Cortex of kidney (tissue), 1 donor: ENCODE measurements at places on chromosomes 1 and 21.

- DNase-seq, result no peak
These were observed 122.2 kb downstream of the CCDC185 start for GRCh38 chr1:223515421-223515820.

GRCh38 chr1:79629414-79629813, 622.9 kb upstream of the ADGRL4 start:
- DNase-seq, result no peak

DNA sequence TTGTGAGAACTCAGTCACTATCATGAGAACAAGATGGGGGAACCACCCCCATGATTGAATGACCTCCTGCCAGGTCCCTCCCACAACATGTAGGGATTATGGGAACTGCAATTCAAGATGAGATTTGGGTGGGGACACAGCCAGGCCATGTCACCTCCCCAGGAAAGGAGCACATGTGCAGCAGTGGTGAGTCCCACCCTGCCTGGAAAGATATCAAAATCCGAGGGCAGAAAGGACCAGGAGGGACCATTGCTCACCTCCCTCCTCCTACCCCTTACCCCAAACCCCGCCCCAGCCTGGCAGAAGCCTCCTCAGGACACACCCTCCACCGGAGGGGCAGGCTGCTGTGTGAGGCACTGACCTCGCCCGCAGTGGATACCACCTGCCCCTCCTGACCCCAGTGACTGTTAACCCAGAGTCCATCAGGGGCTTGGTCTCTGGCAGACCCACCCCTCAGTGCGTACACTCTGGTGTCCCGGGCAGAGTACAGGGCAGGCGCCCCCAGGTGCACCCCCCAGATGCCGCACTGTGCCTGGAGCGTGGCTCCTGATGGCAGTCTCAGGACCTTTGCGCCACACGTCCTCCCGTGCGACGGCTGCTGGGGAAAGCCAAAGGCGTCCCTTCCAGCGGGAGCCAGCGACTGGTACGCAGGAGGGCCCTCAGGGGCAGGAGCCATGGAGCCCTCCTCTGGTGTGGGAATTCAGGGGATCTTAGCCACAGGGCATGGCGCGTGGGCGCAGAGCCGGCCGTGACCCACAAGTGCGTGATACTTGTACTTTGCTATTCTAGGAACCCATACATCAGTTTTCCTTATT, 20.9 kb downstream of the PDXK start:
- no peak for DNase-seq

DNA sequence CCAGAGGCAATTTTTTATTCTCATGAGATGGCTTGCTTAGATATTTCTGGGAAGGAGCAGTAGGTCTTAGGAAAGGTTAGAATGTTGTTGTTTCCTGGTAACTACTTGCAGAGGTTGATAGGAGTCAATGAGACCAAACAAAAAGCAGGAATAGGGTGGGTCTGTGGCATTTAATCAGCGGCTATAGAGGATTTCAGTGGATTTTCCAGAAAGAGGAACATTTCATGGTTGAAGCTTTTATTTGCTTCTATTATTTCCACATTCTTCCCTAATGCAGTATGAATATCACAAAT, 111.3 kb upstream of the PALMD start:
- no peak for DNase-seq

GRCh38 chr1:184800876-184801275, 46.2 kb upstream of the EDEM3 start:
- no peak for DNase-seq

DNA sequence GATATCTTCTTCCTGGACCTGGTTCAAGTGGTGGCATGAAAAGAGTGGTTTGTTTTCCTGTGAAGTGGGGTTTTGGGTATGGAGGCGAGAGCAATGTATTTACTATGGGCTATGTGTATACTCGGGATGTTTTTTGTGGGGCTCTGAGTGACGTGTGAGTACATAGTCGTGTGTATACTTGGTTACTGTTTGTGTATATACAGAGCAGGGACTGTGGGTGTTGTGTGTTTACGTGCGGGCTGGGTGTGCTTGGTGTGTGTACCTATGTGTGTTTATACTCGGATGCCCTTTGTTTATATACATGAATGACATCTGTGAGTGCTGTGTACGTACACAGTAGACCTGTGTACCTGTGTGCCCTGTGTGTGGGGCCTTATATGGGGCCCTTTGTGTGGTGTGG, 50.0 kb downstream of the YARS1 start:
- no peak for DNase-seq

GRCh38 chr1:76186554-76187170, 112.1 kb downstream of the ST6GALNAC3 start:
- no peak for DNase-seq

DNA sequence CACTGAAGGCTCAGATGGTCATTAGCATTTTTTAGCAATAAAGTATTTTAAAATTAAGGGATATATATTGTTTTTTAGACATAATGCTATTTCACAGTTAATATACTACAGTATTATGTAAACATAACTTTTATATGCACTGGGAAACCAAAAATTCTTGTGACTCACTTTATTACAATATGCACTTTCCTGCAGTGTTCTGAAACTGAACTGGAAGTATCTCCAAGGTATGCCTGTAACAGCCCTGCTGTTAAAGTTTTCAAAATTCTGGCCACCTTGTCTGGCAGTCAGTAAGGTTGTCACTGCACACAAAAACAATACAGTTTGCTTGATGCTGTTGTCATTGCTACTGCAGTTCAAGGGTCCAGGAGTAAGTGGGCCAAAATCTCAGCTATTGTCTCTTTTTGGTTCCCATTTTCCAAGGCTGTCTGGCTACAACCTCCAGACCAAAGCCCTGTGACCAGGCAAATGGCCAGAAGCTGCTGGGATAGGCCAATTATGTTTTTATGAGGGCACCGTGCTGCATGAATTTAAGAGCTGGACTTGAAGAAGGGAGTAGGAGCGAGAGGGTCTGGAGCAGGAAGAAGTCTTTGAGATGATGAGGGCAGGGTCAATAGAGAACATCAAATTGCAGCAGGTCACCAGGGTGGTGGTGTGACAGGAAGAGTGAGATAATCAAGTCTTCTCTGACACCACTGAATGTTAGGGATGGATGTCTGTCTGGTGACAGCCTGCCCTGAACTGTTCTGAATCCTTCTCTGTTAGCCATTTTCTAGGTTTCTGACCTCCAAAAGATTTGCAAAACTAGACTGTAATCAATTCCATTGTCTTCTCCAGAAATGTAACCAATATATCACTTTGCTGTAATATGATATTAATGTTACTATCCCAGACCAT, 82.3 kb upstream of the CACHD1 start:
- no peak for DNase-seq
